ENCODE measurements at places on chromosomes 7 and 10. TPM values are rescaled to one million over a fixed set of nuclear protein-coding genes. Genes with fewer than 3 reads are reported as not detected.

DNA sequence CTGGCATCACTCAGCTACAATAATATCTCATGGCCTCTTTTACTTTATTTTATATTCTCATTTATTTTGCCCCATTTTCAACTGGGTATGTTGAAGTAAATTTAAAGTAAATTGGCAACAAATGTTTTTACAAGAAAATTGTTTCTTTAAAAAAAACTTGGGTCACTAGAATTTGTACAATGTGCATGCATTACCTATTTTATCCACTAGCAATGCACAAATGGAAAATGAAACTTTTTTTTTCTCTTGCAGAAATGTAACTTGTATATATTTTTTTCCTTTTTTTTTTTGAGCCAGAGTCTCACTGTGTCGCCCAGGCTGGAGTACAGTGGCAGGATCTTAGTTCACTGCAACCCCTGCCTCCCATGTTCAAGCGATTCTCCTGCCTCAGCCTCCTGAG is 10.3 kb upstream of the H2AZ2 start:
- no peak for DNase-seq
- no peaks in the 10 kb centered on the region for H3K27me3 ChIP-seq
- no peak overlapping the region for H3K4me3 ChIP-seq
- H3K36me3 ChIP-seq = no peaks in the 10 kb centered on the region

GRCh38 chr7:22582863-22583622 is 83.1 kb upstream of the STEAP1B start:
- no peak overlapping the region for H3K27ac ChIP-seq
- no peak overlapping the region for H3K4me3 ChIP-seq
- DNase-seq = no peak
- no peaks in the 10 kb centered on the region for H3K4me1 ChIP-seq
- H3K27me3 ChIP-seq = no peaks in the 10 kb centered on the region
- H3K36me3 ChIP-seq = no peaks in the 10 kb centered on the region

DNA sequence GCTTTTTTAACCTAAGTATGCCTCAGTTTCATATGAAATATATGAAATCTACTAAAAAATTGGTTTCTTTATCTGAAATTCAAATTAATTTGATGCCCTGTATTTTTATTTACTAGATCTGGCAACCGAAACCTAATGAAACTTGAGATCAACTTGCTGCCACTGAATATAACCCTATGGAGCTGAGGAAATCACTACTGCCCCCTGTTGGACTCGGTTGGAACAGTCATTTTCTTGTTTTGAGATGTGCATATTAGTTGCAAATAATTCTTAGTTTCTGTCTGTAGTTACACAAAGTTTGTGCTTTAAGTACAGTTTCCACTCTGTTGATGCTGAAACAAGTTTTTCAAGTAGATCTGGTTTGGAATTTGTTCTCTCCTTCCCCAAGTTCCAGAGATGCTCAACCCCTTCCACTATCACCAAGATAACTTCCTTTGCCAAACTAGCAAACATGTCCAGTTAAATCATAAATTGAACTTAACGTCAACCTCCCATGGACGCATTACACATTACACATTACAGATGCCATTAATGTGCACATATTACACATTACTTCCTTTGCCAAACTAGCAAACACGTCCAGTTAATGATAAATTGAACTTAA is 22.2 kb upstream of the EXOC4 start:
- H3K36me3 ChIP-seq = no peaks in the 10 kb centered on the region
- H3K4me3 ChIP-seq = no peak overlapping the region
- DNase-seq = no peak
- H3K4me1 ChIP-seq = no peaks in the 10 kb centered on the region
- no peak overlapping the region for H3K27ac ChIP-seq

- no peak overlapping the region for H3K4me3 ChIP-seq
- no peak for DNase-seq
- no peaks in the 10 kb centered on the region for H3K4me1 ChIP-seq
- no peak overlapping the region for H3K27ac ChIP-seq
Observed at GRCh38 chr10:25455980-25456567, 281.3 kb downstream of the GPR158 start.

DNA sequence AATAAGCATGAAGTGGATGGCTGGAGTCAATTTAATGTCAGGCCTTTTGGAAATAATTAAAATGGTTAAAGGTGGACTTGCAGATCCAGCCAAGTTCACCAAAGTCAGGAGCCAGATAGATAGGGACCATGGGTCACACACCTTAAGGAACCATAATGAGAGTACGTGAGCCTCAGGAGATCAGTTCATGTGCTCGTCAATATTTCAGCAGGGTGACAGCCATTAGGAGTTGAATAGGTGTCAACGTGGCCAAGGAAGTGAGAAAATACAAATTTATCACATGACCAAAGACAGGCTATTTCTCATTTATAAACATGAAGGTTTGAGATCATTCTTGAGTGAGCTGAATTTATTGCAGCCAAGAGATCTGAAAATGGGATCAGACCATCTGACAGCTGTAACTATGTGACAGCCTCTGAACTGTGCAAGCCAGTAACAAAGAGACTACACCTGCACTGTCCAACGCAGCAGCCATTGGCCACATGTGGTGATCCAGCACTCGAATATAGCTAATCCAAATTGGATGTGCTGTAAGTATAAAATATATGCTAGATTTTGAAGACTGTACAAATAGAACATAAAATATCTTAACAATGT is 249.7 kb upstream of the PTN start:
- no peak for DNase-seq
- peaks cover 3% of the 10 kb centered on the region for H3K4me1 ChIP-seq
- H3K27ac ChIP-seq = no peak overlapping the region
- H3K4me3 ChIP-seq = no peak overlapping the region
- no peaks in the 10 kb centered on the region for H3K27me3 ChIP-seq

- no peak overlapping the region for H3K27ac ChIP-seq
- H3K4me3 ChIP-seq = no peak overlapping the region
- no peak for DNase-seq
- H3K4me1 ChIP-seq = peaks cover 2% of the 10 kb centered on the region
Observed at GRCh38 chr7:2374830-2375728, 20.5 kb downstream of the EIF3B start.

DNA sequence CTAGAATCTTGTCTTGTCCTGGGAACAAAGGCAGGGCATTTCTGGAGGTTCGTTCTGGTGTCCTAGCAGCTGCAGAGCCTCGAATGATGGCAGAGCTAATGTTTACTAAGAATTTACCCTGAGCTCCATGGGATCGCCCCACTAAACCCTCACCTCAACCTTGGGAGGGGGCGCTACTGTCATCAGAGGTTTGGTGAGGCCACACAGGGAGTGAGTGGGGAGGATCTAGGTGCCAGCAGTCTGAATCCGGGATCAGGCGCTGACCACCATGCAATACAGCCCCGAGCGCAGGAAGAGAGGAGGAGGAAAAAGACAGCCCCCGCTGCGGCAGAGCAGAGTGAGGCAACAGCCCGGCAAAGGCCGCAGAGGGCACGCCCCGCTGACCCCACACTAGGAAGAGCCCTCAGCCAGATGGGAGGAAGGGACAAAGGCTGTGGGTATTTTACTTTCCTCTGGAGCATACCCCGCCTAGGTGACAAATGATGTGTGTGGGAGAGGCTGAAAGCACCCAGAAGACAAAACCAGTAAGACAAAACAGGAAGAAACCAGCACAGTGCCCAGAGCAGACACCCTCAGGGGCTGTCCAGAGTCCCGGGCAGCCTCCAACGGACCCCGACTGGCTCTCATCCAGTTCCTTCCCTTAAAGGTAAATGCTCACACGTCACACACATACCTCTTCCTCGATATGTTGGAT is 103.5 kb downstream of the FAM53B start:
- H3K27me3 ChIP-seq = no peaks in the 10 kb centered on the region
- no peak overlapping the region for H3K4me3 ChIP-seq
- no peak for DNase-seq
- no peak overlapping the region for H3K27ac ChIP-seq
- peaks cover 30% of the 10 kb centered on the region for H3K4me1 ChIP-seq

DNA sequence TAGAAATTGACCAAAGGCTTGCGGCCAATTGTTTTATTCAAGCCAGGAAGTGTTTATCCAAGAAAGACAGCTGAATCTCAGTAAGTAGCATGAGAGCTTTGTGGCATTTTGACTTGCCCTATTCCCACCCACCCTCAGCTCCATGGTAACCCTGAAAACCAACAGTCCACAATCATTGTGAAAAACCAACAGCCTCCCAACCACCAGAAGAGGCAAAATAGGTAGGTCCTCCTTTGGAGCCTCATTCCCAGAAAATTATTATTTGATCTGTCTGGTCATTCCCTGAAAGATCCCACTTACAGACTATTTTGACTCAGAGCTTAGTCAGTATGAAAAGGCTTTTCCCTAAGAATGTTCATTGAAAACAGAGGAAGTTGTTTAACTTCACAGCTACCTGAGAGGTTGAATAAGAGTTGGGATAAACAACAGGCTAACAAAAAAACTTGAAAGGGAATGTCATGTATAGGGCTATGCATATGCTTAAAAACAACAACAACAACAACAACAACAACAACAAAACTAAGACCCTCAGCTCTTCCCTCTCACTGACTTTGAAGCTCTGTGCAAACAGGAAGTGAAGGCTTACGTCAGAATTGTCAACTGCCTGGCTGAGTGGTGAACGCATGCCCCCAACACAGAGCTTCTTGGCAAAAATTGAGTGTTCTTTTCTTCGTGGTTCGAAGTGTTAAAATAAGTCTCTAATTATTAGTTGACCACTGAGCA is 11.2 kb downstream of the KPNA7 start:
- no peak overlapping the region for H3K27ac ChIP-seq
- H3K36me3 ChIP-seq = no peaks in the 10 kb centered on the region
- H3K27me3 ChIP-seq = no peaks in the 10 kb centered on the region
- H3K4me3 ChIP-seq = no peak overlapping the region
- no peak for DNase-seq

SDHAF3 gene
- total RNA-seq = 7.5 TPM

GPC2 gene
- total RNA-seq = 3.1 TPM

GRCh38 chr7:46352004-46352954 is 431.2 kb upstream of the IGFBP3 start:
- DNase-seq = no peak
- no peak overlapping the region for H3K27ac ChIP-seq
- no peaks in the 10 kb centered on the region for H3K27me3 ChIP-seq
- peaks cover 1% of the 10 kb centered on the region for H3K4me1 ChIP-seq

- no peak for DNase-seq
- H3K27ac ChIP-seq = no peak overlapping the region
- no peak overlapping the region for H3K4me3 ChIP-seq
- no peaks in the 10 kb centered on the region for H3K36me3 ChIP-seq
- no peaks in the 10 kb centered on the region for H3K4me1 ChIP-seq
Observed at GRCh38 chr7:18927134-18927533, 190.3 kb downstream of the TWIST1 start.

DNA sequence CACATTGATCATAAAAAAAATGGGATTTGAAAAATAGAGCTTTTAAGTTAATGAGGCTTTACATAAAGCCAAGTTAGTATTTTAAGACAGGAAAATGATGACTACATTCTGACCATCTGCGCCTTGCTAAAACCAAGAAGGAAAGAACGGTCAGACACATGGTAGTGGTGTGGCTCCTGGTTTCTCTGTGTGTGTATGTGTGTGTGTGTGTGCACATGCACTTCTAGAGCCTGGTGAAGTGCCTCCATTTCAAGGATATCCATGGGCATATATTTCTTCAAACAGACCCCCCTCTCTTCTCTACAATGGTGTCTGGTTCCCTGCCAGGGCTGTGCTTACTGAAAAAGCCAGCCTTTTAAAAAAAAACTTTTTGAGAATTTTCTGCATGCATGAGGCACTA is 80.9 kb downstream of the FRMPD2 start:
- no peak overlapping the region for H3K4me3 ChIP-seq
- no peak overlapping the region for H3K27ac ChIP-seq
- no peaks in the 10 kb centered on the region for H3K27me3 ChIP-seq
- no peaks in the 10 kb centered on the region for H3K4me1 ChIP-seq

PILRA gene
- 25.9 TPM for total RNA-seq

DNA sequence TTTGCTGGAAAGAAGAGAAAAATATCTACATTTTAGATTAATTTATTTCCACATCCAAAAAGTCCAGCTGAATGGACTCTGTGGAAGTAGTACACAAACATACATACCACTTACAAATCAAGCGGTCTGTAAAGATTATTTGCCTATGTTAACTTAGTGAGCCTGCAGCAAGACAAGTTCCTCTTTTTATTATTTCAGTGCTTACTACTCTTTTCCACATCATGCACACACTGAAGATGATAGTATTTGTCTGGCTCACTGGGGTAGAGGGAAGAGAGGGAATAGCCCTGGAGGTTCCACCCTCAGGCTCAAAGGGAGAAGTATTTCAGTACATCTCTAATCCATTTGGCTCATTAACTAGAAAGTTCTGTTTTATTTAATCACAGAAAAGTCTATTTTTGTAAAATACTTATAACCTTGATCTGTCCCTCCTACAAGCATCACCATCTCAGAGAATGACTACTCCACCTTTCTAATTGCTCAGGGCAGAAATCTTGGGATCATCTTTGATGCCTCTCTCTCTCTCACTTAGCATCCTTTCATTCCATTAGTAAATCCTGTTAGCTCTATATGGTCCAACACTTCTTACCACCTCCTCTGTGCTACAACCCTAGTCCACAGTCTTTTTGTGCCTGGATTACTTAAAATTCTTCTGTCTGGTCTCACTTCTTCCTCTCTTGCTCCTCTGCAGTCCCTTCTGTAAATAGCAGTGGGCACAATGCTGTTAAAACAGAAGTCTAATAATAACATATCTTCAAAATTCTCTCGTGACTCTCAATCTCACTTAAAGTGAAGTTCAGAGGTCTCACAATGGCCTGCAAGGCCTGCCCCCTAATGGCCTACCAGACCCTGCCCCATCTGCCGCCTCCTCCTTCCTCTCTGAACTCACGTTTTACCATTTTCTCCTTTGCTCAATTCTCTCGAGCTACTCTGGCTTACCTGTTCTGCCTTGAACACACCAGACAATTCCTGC is 64.3 kb upstream of the CCDC6 start:
- no peaks in the 10 kb centered on the region for H3K36me3 ChIP-seq
- no peak overlapping the region for H3K4me3 ChIP-seq
- H3K27ac ChIP-seq = no peak overlapping the region
- no peaks in the 10 kb centered on the region for H3K27me3 ChIP-seq
- DNase-seq = no peak
- H3K4me1 ChIP-seq = no peaks in the 10 kb centered on the region

AGAP5 gene
- 2.0 TPM for total RNA-seq

ZNF438 gene
- 7.1 TPM for total RNA-seq

- no peaks in the 10 kb centered on the region for H3K36me3 ChIP-seq
- H3K27me3 ChIP-seq = no peaks in the 10 kb centered on the region
- no peak for DNase-seq
- no peak overlapping the region for H3K4me3 ChIP-seq
Observed at GRCh38 chr7:7802531-7802930, 84.1 kb upstream of the RPA3 start.

- no peaks in the 10 kb centered on the region for H3K27me3 ChIP-seq
- no peak for DNase-seq
- H3K27ac ChIP-seq = no peak overlapping the region
- no peak overlapping the region for H3K4me3 ChIP-seq
Observed at GRCh38 chr10:109973326-109973829, 34.4 kb upstream of the ADD3 start.

ITPRID1 gene
- total RNA-seq = not detected

GRCh38 chr10:76398043-76398710 is 966.8 kb downstream of the LRMDA start:
- H3K4me1 ChIP-seq = no peaks in the 10 kb centered on the region
- no peak for DNase-seq
- H3K27me3 ChIP-seq = no peaks in the 10 kb centered on the region
- H3K36me3 ChIP-seq = no peaks in the 10 kb centered on the region
- H3K4me3 ChIP-seq = no peak overlapping the region
- H3K27ac ChIP-seq = no peak overlapping the region

MSMB gene
- not detected for total RNA-seq

GRCh38 chr10:4361581-4361980 is 464.4 kb upstream of the AKR1E2 start:
- H3K27me3 ChIP-seq = no peaks in the 10 kb centered on the region
- no peak for DNase-seq
- H3K4me1 ChIP-seq = no peaks in the 10 kb centered on the region

- H3K36me3 ChIP-seq = no peaks in the 10 kb centered on the region
- H3K4me1 ChIP-seq = no peaks in the 10 kb centered on the region
- H3K27ac ChIP-seq = no peak overlapping the region
- no peaks in the 10 kb centered on the region for H3K27me3 ChIP-seq
Observed at GRCh38 chr7:110977127-110977737, 113.7 kb upstream of the LRRN3 start.
